ENCODE measurements at places on chromosomes 4 and X.

DNA sequence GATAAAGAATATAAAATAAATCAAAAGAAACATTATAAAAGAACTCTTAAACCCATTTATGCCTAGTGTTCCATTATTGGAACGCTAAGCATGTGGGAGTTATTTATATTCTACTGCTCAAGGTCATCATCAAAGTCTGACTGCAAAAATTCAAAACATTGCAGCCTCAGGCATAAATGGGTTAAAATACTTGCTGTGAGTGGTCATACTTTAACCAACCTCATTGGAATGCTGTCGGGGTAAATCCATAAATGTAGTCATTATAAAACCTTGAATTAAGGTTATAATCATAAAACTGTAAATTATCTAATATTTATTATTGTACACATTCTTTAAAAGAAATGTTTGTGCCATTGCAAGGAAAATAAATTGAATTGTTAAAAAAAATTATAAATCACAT, 55.0 kb downstream of the RPS6KA6 start:
- no peaks in the 10 kb centered on the region for H3K4me1 ChIP-seq
- DNase-seq = no peak
- no peaks in the 10 kb centered on the region for H3K27me3 ChIP-seq
- no peak overlapping the region for H3K4me3 ChIP-seq

GRCh38 chrX:46676399-46677356, 82.2 kb downstream of the SLC9A7 start:
- no peaks in the 10 kb centered on the region for H3K27me3 ChIP-seq
- no peaks in the 10 kb centered on the region for H3K36me3 ChIP-seq
- no peak for DNase-seq
- no peak overlapping the region for H3K27ac ChIP-seq

DNA sequence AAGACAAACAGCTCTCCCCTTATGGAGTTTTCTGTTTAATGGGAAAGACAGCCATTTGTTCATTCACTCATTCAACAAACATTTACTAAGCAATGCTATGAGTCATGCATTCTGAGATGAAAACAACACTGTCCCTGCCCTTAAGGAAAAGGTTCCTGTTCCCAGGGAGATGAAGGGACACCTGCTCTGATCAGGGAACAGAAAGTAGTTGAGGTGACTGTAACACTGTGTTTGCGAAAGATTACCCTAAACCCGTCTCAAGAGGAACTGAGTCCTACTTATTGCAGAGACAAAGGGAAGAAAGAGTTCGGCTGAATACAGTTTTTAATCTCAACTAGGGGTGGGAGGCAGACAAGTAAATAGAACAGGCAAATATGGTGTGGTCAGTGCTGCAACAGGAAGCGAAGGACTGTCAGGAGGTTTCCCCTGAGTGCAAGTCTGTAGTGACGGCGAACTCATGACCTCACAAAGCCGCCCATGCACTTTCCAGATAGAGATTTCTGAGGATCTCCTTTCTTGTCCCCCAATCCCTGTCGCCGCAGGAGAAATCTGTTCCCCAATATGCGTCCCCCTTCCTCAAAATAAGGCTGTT, 712 bp downstream of the STX18 start:
- H3K27me3 ChIP-seq = no peaks in the 10 kb centered on the region
- peaks cover 42% of the 10 kb centered on the region for H3K4me1 ChIP-seq
- peak; percentile 44 for DNase-seq

GRCh38 chr4:184951668-184952160, 66.6 kb upstream of the HELT start:
- H3K4me3 ChIP-seq = no peak overlapping the region
- H3K36me3 ChIP-seq = no peaks in the 10 kb centered on the region
- H3K27ac ChIP-seq = no peak overlapping the region

DNA sequence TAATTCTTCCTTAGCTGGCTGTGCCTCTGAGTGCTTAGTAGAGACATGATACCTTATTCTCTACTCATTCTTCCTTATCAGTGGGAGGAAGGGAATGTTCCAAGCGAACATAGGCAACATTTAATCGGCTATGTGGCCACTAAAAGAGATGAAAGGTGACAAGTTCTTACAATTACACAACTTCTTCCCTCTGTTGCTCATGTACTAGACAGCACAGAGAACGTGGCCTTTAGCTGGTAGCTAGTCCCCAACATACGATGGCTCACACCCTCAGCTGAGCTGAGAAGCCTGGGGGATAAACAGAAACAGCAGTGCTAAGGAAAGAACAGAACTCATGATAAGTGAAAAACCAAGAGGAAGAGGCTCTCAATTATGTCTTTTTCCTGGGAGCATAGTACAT, 52.2 kb downstream of the APOO start:
- H3K4me1 ChIP-seq = no peaks in the 10 kb centered on the region
- H3K36me3 ChIP-seq = no peaks in the 10 kb centered on the region
- H3K4me3 ChIP-seq = no peak overlapping the region
- DNase-seq = no peak
- no peaks in the 10 kb centered on the region for H3K27me3 ChIP-seq
- no peak overlapping the region for H3K27ac ChIP-seq

DNA sequence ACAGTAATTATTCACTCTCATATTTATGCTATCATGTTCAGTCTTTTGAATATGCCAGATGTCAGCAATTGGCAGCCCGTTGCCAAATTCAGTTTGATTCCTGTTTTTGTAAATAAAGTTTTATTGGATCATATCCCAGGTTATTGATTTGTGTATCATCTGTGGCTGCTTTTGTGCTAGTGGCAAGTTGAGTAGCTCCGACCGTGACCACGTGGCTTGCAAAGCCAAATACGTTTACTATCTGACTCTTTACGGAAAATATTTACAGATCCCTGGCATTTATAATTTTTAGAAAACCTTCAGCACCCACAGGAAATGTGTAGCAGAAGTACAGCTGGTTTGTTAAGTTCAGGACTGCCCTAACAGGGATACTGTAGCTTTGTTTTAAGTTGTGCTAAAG, 67.4 kb downstream of the VCX2 start:
- no peaks in the 10 kb centered on the region for H3K4me1 ChIP-seq
- H3K36me3 ChIP-seq = no peaks in the 10 kb centered on the region
- H3K27me3 ChIP-seq = no peaks in the 10 kb centered on the region

DNA sequence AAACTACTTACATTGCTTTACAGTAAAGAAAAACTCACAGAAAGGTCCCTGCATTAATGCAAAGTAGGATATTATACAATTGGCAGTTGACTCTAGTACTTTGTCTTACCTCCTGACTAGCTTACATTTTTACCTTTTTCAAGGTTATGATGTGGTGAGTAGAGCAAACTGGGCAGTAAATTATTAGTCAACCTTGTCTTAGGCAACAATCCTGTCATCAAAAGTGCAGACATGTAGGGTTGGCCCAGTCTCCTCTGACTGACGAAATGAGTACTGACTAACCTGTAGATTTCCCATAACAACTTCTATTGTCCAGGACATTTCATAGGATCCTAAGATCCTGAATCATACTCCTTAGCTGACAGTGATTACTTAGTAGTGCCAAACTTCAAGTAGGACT, 142.0 kb upstream of the NUDT6 start:
- peaks cover 17% of the 10 kb centered on the region for H3K36me3 ChIP-seq
- no peak for DNase-seq
- H3K27me3 ChIP-seq = no peaks in the 10 kb centered on the region
- H3K4me3 ChIP-seq = no peak overlapping the region

DNA sequence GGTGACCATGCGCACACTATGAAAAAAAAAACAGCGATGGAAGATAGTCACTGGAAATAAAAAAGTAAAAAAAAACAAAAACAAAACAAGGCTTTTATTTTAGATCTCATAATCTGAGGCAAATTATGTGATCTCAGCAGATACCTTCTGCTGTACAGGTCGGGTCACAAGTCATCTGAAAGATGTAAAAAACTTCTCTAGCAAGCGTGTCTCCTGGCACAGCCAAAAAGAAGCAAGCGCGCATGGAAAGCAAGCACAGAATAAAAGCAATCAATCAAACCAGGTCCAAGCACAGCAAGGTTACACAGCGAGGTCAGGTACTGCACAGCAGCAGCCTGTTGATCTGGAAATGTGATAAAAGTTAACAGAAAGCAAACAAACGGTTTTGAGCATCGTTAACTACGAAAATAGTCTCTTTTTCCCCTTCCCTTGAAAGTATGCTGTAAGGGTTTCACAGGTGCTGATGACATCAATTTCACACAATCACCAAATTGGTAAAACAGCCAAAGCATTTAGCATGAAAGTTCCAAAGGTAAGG, 79.3 kb upstream of the MTNR1A start:
- no peaks in the 10 kb centered on the region for H3K36me3 ChIP-seq
- no peaks in the 10 kb centered on the region for H3K27me3 ChIP-seq
- H3K27ac ChIP-seq = no peak overlapping the region

GRCh38 chrX:31165241-31166035, 93.6 kb upstream of the FTHL17 start:
- H3K4me1 ChIP-seq = no peaks in the 10 kb centered on the region
- H3K4me3 ChIP-seq = no peak overlapping the region

DNA sequence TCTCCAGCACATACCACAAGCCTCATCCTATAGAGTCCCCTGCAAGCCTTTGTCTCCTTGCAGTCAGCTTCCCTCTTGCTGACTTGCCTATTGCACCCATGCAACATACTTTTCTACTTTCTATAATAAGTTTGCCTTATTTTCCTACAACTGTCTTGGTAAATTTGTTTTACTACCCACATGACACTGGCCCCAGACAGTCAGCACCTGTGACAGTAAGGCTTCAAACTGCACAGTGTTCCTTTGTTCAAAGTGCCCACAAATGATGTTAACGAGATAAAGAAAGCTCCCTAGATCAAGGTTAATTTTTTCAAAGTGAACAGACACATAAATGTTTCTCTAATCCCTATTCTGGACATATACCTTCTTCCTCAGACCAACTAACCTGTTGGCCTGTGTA, 529.1 kb upstream of the PCDH10 start:
- no peak overlapping the region for H3K27ac ChIP-seq
- no peak for DNase-seq
- H3K27me3 ChIP-seq = no peaks in the 10 kb centered on the region
- no peaks in the 10 kb centered on the region for H3K4me1 ChIP-seq
- no peak overlapping the region for H3K4me3 ChIP-seq

DNA sequence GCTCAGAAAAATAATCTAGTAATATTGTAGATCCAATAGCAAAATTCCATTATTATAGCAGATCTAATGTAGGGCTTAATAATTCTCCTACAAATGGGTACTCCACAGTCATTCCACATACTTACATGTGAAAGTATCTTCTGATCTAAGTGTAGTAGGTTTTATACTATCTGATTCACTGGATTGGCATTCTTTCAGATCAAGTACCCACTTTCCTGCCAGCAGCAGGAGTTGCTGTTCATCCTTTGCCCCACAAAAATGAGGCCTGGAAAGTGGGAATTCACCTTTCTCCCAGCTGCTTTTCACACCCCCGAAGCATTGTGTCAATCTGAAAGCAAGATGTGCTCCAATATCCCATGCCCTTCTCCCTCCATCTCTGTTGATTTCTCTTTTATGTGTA, 77.1 kb upstream of the RXFP1 start:
- H3K27ac ChIP-seq = no peak overlapping the region
- H3K4me1 ChIP-seq = no peaks in the 10 kb centered on the region
- no peak for DNase-seq
- H3K4me3 ChIP-seq = no peak overlapping the region

DNA sequence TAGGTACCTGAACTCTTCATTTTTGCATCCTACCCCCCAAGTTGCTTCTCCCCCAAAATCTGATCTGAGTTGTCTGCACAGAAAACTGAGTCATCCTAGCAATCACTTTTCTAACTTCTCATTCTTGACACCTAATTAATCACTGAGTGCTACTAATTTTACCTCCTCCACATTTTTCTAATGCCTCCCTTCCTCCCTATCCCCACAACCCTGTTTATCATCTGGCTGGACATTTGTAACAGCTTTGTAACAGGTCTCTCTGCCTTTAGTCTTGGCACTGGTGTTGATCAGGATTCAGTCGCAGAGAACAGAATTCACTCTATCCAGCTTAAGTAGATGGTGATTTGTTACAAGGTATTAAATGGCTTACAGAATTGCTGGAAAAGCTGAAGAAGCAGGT, 303.9 kb upstream of the GATB start:
- DNase-seq = no peak
- H3K27ac ChIP-seq = no peak overlapping the region
- H3K36me3 ChIP-seq = peaks cover 2% of the 10 kb centered on the region
- peaks cover 34% of the 10 kb centered on the region for H3K4me1 ChIP-seq
- no peak overlapping the region for H3K4me3 ChIP-seq

DNA sequence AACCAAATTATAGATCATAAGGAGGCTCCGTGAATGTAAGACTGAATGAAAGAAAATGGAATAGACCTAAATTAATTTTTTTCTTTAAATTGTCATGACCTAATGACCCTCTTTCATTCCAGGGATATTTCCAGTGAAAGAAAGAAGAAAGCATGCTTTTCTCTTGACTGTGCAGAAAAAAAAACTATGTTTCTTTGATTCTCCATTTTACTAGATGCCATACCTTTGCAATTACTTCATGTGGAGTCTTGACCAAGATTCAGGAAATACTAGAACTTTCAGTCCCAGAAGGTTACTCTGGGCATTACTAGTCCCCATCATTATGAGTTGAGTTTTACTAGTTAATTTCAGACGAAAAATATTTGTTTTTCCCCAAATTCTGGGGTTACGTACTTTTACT, 6.4 kb upstream of the COMMD8 start:
- no peaks in the 10 kb centered on the region for H3K4me1 ChIP-seq
- no peak for DNase-seq
- no peak overlapping the region for H3K27ac ChIP-seq
- no peak overlapping the region for H3K4me3 ChIP-seq
- H3K27me3 ChIP-seq = peaks cover 7% of the 10 kb centered on the region

DNA sequence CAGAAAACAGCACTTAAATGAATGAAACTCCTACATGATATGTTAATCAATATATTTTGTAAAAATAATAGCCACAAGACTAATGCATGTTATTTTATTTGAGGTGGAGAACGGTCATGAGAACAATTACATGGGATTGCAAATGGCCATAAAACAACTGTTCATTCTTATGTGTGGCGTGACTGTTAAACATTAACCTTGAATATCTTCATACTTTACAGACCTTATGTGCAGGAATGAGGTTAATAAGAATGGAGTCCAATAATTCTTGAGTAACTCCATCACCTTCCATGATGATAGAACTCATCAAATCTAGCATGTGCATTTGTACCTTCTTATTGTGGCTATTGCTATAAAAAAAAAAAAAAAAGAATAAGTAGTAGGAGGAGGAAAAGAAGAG, 55.3 kb downstream of the PDS5A start:
- H3K4me1 ChIP-seq = peaks cover 10% of the 10 kb centered on the region
- H3K4me3 ChIP-seq = no peak overlapping the region
- H3K36me3 ChIP-seq = peaks cover 30% of the 10 kb centered on the region
- no peak overlapping the region for H3K27ac ChIP-seq

- no peak overlapping the region for H3K27ac ChIP-seq
- H3K4me3 ChIP-seq = no peak overlapping the region
- no peaks in the 10 kb centered on the region for H3K27me3 ChIP-seq
- H3K36me3 ChIP-seq = no peaks in the 10 kb centered on the region
- no peak for DNase-seq
These were observed 42.5 kb upstream of the LEF1 start for GRCh38 chr4:108210989-108211835.

DNA sequence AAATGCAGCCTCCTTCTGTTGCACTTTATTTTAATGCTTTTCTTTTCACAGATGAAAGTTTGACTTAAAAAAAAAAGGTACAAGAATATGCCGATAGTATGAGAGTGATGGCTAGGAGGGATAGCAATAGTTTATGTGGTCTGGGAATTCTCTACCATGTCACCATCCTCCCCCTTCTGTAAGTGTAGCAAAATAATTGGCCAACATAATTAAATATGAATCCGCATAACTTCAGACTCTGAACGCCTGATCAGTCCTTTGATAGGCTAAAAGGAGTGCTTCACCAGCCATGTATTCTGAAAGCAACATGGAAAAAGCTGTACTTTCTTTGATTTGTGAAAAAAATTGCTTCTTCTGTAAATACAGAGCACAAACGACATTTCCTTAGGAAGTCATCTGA, 95.7 kb upstream of the TTC29 start:
- no peak overlapping the region for H3K27ac ChIP-seq
- H3K4me1 ChIP-seq = no peaks in the 10 kb centered on the region
- H3K4me3 ChIP-seq = no peak overlapping the region
- peaks cover 26% of the 10 kb centered on the region for H3K27me3 ChIP-seq
- no peaks in the 10 kb centered on the region for H3K36me3 ChIP-seq

Measured in activated CD4-positive, alpha-beta T cell treated with anti-CD3 and anti-CD28 coated beads, Interleukin-2, amount 10 ng/mL, durations not matched to agents 7 days and 5 days (primary cell).